ENCODE measurements at places on chromosomes 3 and 15. TPM values are rescaled to one million over a fixed set of nuclear protein-coding genes. Genes with fewer than 3 reads are reported as not detected.

- ATAC-seq = no peak
Observed at GRCh38 chr3:117278424-117279190, 569.0 kb downstream of the TUSC7 start.

DNA sequence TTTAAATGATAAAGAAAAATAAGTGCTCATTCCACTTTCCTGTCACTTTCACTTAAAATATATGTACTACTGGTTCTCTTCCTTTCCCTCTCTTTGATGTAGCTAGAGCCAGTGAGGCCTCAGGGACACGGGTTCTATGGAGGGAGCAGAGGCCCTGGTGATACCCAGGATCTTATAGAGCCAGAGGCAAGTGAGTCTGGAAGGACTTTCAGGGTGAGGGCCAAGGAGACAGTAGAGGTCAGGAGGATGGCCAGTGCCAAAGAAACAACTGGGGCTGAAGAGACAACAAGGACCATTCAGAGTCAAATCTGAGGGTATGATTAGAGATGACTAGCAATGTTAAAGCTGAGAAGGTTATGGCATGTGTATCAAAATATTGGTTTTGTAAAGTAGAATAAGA, 124.1 kb upstream of the GOLGA6L6 start:
- ATAC-seq = no peak

- ATAC-seq = no peak
Observed at GRCh38 chr15:39720621-39721611, 61.7 kb downstream of the FSIP1 start.

- ATAC-seq = no peak
Observed at GRCh38 chr3:71441217-71441924, 142.2 kb downstream of the FOXP1 start.

- ATAC-seq = no peak
Observed at GRCh38 chr3:162213956-162214355, 717.3 kb downstream of the OTOL1 start.

DNA sequence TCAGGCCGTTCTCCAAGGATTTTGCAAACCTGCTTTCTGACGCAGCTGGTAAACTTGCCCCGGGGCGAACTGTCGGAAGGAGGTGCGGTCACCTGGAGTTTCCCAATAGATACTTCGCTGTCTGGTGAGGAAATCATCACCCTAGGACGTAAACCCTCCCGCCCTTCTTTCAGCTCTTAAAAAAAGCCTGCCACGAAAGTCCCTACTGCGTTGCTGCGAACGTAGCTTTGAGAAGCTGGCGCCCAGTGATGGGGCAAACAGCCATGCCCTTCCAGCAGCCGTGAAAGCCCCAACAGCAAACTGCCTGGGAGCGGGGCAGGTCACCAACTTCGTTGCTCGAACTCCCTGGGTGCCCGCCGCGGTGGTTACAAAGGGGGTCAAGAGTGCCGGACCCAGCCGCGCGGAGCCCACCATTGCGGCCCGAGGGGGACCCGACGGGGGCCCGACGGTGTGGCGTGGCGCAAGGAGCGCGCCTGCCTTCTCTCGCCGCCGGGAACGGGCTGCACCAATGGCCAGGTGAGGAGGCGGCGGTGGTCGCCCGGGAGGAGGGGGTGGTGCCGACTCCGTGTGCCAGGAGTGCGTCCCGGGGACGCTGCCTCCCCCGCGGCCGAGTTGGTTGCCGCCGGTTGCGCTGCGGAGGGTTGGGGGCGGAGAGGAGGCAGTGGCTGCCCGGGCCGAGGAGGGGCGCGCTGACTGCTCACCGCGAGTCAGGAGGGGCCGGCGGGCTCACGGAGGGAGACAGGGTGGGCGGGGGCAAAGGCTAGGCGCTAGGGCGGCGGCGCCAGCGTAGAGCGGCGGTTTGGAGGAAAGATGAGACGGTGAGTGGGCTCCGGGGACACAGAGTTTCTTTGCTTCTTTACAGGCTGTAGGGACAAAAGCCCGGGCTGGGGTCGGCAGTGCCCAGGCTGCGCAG, at the start of gene PHLDB2:
TSS of gene PHLDB2 (plus strand) at position 205 of the 913 bp plus-strand sequence. CDS start 24,813 bp downstream, outside the sequence.
- ATAC-seq = peak; percentile 66

DNA sequence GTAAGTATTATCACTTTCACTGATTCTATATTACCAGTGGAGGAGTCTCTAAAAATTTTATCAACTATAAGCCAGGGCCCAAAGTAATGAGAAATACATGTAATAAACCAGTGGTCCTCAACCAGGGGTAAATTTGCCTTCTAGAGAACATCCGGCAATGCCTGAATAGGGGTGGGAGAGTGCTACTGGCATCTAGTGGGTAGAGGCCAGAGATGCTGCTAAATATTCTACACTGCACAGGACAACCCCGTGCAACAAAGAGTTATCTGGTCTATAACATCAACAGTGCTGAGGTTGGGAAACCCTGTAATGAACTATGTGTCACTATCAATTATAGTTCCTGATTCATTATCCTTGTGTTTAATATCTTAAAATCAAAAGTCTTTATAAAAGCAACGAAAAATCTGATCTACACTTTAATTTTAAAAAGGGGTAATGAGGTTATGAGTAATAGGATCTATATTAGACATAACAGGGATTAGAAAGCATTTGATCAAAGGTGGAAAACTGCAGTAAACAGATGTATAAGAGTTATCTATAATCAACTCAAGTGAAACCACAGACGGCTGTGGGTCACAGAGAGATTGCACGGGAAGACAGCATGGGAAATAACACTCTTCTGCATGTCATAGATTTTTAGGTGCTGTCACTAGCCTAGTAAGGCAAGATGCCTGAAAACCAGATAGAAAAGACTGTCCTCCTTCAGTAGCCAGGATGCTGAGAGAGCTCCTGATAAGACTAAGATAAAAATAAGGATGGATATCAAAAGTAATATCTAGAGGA, 2.0 kb downstream of the LYSMD2 start:
- peak; percentile 31 for ATAC-seq

AADACL2 gene
- total RNA-seq = not detected

FOXB1 gene
- total RNA-seq = 1.1 TPM

AZI2 gene
- total RNA-seq = 61.1 TPM

PLA2G4E gene
- not detected for total RNA-seq

FETUB gene
- not detected for total RNA-seq

Data from activated T-helper 17 cell treated with anti-CD3 and anti-CD28 coated beads, Interleukin-2, amount 50 U/mL, for 72 hours (primary cell).